ENCODE measurements at places on chromosomes 7 and 10.

DNA sequence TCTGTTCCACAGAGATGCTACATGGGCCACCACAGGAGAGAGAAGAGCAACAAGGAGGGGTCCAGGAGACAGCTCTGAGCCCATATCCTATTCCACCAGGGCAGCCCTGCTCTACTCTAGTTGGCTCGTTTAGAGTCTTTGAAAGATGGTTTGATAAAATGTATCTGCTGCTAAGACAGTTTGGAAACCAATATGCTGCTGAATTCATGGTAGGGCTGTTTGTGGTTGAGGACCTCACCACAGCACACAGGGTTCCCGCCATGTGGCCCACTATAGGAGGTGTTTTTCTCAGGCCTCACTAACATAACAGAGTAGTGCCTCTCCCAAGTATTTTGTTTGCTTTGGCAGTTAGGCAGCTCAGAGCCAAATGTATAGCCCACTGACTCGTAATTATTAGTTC, 35.8 kb upstream of the ZC3HAV1L start:
- DNase-seq = no peak

DNA sequence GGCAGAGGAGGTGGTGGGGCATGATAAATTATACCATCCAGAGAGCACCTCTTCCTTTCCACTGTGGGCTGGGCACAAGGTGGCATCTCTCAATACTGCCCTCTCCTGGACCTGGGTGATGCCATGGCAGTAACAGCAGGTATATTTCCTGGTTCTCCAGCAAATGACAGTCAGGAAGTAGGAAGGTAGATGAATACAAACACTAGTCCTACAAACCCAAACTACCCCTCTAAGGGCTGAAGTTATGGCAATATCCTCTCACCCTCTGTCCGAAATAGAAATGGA, 1004.9 kb downstream of the KCNMA1 start:
- DNase-seq = no peak

DNA sequence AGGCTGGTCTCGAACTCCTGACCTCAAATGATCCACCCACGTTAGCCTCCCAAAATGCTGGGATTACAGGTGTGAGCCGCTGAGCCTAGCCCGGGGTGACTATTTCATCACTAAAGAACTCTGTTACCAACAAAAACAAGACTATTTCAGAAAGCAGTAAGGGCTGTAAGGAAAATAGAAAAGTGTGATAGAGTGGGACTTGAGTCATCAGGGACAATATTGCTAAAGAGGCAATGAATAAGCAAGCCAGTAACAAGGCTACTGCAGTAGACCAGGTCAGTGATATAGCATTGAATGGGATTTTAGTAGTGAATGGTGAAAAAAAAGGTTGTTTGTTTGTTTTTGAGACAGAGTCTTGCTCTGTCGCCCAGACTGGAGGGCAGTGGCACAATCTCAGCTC, 51.7 kb downstream of the SVOPL start:
- DNase-seq = no peak

- no peak for DNase-seq
Measured at GRCh38 chr10:13775786-13776775, 189.3 kb downstream of the PRPF18 start.

- no peak for DNase-seq
Measured at GRCh38 chr7:153430931-153431330, 621.3 kb upstream of the DPP6 start.

Data from stimulated activated CD4-positive, alpha-beta T cell treated with anti-CD3 and anti-CD28 coated beads, Interleukin-1b, Interleukin-23, amount 100 ng/mL, for 1 hour (primary cell).